ENCODE measurements at places on chromosomes 3 and 15. TPM values are rescaled to one million over a fixed set of nuclear protein-coding genes. Genes with fewer than 3 reads are reported as not detected.
A peak's percentile ranks its signal among the peaks of the same experiment; 100 is the strongest.

- peak; percentile 98 for DNase-seq
These were observed 129.2 kb upstream of the CBLB start for GRCh38 chr3:105997800-105998526.

- DNase-seq, result no peak
These were observed 9.6 kb downstream of the SLC6A6 start for GRCh38 chr3:14411988-14412387.

GRCh38 chr3:120304616-120305015, 19.6 kb upstream of the GPR156 start:
- DNase-seq, result no peak

GRCh38 chr3:100045696-100046095, 68.6 kb downstream of the FILIP1L start:
- peak; percentile 94 for DNase-seq

DNA sequence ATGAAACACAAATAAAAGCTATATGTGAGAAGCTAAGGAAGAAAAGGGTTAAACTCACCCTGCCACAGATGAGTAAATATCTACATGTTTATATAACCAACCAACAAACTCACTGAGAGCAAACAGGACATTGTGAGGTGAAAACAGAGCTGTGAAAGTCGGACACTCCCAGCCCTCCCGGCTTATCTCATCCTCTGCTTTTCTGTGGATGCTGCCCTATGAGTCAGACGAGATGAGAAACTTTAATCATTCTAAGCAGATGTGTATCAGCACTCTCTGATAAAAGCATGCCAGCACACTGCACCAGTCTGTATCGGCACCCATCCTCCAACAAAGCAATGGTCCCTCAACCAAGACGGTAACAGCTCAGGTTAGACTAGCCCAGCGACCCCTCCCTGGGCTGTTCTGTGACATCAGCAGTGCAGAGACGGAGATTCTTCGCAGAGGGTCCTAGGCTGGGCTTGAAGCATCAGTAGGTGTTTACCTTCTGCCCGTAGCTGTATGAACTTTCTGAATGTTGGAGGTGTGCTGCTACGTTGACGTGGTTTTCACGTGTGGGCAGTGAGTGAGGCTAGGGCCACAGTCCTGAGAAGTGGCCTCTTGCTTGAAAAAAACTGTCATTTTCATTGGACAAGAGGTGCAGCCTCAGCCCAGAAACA, 119.8 kb upstream of the ALDH1A3 start:
- peak; percentile 88 for DNase-seq

DNA sequence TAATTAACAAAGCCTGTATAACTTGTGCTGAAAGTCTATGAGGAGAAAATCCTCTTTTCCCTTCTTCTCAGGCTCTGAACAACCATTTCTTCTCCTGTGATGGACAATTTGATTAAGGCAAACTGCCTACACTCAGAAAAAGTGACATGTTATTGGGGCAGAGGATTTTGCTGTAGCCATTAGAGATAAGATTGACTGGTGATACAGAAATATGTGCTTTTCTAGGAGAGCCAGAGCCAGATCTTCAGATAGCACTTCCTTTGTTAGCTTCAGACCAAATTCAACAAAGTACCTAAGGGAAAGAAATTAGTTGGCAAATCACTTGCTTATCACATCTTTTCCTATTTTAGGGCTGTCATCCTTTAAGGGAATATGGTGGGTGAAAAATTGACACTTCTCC, 259.9 kb downstream of the ARPP21 start:
- no peak for DNase-seq

- peak; percentile 52 for DNase-seq
These were observed 238.7 kb downstream of the ZPLD1 start for GRCh38 chr3:102673271-102674115.

- DNase-seq, result peak; percentile 40
These were observed 48.1 kb downstream of the SETMAR start for GRCh38 chr3:4351164-4351855.

DNA sequence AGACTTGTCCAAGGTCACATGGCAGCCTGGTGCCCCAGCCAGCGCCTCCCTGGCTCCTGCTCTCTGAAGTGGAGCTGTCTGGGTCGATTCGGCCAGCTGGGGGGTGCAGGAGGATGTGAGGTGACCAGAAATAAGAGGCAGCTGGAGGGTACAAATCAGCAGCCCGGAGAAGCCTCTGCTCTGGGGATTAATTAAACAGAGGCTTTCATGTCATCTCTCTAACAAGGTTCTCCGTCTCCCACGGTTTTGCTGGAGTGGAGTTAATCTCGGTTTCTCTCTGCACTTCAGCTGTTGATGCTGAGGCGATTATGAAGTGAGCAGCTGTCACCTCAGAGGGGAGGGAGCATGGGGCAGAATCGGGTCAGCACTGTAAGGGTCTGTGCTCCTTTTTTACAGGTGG, 236.8 kb downstream of the TLE3 start:
- no peak for DNase-seq

- no peak for DNase-seq
These were observed 23.7 kb upstream of the ARL8B start for GRCh38 chr3:5098346-5098745.

DNA sequence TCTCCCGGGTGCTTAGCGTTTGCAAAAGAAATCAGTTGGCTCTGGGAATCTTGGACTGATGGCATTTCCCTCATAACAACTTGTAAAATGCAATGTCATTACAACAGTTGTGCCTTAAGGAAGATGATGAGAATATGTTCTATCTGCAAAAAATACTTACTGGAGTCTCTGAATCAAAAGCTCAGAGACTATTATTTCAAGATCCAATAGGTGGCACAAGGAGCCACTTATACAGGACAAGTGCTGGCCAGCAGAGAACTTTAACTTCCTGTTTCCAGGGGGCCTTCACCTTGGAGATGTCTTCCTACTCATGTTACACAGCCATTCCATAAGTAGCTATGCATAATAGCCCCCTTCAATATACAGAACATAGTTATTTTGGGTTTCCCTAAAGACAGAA, 8.9 kb upstream of the RPS27L start:
- DNase-seq, result peak; percentile 29

DNA sequence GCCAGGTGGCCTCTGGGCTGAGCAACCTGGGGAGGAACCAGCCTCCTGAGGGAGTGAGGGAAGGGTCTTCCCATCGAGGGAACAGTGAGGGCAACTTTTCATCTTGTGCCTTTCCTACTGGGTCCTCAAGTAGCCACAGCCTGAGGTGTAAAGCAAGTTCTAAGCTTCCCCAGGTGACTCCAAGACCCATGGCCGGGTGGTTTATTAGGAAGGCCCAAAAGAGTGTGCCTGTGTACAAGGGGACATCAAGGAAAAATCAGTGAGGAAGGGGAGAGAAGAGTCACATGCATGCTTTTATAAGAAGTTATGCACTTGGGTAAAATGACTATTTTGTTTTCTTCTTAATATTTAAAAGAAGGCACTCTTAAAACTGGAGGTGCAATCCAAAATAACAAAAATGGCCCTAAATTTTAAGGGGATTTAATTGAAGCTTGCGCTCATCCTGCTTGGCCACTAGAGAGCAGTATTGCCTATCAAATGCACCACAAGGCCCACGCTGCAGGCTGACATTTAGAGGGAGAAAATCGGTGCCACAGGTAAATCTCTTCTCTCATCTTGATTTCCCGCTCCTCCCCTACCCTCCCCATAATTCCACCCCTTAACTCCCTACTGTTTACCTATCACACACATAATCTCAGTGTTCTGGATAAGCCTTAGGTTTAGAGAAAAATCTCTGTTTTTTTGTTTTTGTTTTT, 6.7 kb downstream of the NANOGP8 start:
- peak; percentile 44 for DNase-seq

DNA sequence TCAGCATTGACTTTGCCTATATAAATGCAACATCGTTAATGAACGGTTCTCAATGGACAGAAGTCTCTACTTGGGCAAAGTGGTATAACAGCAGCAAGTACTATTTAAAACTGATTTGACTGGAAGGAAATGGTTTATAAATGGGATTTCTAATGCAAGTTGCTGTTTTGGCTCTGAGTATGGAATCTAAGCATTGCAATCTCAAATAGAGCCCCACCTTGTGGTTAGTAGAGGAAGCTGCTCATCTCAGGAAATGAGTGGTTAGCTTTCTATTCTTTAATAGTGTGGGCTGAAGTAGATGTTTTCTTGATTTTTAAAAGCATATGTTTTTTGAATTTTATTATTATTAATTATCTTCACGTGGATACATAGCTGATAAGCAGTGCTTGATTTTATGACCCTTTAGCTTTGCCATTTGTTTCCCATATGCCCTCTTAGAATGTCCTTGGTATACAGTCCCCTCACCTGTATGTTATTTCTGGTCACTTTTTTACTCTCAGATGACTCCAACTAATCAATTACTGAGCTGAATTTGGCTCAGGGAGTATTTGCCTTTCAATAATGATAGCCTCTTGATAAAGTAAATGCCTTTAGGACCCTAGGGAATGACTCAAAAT, 67.1 kb downstream of the OXSM start:
- peak; percentile 27 for DNase-seq

- DNase-seq, result no peak
These were observed 66.3 kb upstream of the SLC6A6 start for GRCh38 chr3:14335774-14336748.

DNA sequence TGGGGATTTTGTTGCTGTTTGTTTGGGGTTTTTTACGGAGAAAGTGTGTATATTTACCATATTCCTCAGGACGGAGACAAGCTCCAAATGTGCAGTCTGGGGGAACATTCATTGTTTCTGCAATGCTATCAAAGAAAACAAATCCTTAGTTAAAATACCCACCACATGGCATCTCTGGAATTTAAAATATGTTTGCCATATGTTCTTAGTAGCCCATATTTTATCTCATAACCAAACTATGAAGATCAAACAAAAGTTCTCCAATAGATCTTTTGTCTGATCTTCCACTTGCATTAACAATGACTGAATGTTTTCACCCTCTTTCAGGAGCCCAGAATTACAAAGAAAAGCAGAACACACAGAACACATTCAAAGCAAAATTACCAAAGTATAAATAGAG, 35.3 kb downstream of the EFHB start:
- no peak for DNase-seq

GRCh38 chr3:142287866-142288638, 62.7 kb upstream of the GK5 start:
- DNase-seq, result peak; percentile 13

DNA sequence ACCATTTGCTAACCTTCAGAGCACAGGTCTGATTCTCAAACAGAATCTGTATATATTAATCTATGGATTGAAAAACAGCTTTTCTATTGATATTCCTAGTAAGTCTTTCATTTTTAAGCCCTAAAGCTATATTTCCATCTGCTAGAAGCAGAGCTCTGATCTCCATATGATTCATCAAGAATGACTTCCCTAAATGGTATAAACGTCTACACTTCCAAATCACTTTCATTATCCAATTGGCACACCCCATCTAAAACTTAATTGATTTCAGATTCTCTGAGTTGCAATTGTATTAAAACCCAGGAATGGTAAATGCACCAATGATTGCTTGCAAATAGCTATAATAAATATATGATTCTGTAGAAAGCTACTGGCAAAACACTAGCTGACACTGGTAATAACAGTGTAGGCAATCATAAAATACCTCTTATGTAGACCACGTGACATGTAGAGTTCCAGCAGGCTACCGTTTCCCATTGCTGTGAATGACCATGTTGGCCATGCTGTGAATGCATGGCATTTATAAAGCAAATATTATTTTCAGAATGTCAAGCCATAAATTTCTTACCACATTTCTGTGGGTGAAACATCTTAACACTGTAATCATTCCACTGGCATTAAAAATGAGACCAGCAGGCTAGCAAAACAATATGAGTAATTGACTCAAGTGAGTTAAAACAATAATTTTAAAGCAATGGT, 226.0 kb downstream of the ZMAT3 start:
- peak; percentile 57 for DNase-seq

- DNase-seq, result peak; percentile 49
These were observed 36.1 kb upstream of the PLSCR5 start for GRCh38 chr3:146640955-146641867.

DNA sequence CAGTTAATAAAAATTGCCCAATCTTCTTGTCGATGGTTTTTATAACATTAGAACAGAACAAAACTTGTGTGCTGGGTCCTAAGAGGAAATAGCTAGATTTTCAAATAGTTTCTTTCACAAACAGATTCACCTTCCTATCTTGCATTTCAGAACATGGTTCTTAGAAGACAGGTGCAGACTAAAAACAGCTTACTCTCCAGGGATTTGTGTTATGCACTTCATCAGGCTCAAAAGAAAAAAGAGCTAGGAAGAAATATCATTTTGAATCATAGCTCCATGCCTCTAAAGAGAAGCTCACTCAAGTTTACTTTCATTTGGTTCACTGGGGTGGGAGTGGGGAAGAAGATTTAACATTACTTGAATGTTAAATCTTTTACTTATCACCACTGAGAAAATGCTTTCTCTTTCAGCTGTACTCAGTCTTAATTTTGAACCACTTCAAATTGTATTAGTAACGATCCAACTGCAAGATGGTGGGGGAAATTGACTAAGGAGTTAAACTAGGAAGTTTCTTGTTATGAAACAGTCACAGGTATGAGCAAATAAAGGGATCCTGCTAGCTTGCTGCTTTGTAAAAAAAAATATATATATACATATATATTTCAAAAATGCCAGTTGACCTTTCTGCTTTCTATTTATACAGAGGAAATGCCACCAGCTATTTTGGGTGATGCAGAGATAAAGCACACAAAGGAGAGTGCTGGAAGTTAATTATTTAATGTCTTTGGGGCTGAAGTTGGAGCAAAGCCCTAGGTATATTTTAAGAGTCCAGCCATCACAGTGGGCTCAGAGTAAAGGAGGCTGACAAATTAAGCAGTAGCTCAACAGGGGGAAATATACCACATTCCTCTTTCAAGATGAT, 28.3 kb upstream of the NUDT16 start:
- peak; percentile 31 for DNase-seq

- no peak for DNase-seq
These were observed 303.8 kb downstream of the RPLP1 start for GRCh38 chr15:69756440-69756839.

- peak; percentile 35 for DNase-seq
These were observed 17.0 kb upstream of the GHSR start for GRCh38 chr3:172465281-172465680.

DNA sequence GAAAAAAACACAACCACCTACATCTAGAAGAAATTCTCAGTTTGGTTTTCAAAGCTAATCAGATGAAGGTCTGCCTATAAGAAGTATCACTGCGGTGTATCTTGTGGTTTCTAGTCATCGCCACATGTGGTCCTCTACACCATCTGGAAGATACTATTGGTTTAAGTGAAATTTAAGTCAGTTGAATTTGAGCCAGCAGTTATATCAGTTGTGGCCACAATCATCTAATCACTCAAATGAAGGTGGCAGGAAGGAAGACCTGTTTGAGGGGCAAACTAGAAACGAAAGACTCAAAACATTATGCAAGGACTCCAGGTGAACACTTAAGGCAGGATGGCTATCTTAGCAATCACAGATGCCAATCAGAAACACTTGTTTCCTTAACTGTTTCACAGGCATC, 48.7 kb downstream of the ETV5 start:
- DNase-seq, result no peak

ZBTB47 gene
- total RNA-seq, result 5.5 TPM

GOLGA8T gene
- total RNA-seq, result not detected

STRC gene
- total RNA-seq, result not detected

SLC38A3 gene
- 0.89 TPM for total RNA-seq

P3H2 gene
- total RNA-seq, result 95.5 TPM

THOC7 gene
- 43.6 TPM for total RNA-seq

EPB42 gene
- not detected for total RNA-seq

OR5K2 gene
- total RNA-seq, result not detected

CDHR4 gene
- not detected for total RNA-seq

BLM gene
- total RNA-seq, result 7.7 TPM

HIGD2B gene
- not detected for total RNA-seq

AGBL1 gene
- total RNA-seq, result not detected

TLE3 gene
- 15.6 TPM for total RNA-seq

KLHL6 gene
- not detected for total RNA-seq

ST3GAL6 gene
- total RNA-seq, result 11.6 TPM
